Lower leg skin (tissue), 4 donors: ENCODE measurements at places on chromosomes 6 and 20.

DNA sequence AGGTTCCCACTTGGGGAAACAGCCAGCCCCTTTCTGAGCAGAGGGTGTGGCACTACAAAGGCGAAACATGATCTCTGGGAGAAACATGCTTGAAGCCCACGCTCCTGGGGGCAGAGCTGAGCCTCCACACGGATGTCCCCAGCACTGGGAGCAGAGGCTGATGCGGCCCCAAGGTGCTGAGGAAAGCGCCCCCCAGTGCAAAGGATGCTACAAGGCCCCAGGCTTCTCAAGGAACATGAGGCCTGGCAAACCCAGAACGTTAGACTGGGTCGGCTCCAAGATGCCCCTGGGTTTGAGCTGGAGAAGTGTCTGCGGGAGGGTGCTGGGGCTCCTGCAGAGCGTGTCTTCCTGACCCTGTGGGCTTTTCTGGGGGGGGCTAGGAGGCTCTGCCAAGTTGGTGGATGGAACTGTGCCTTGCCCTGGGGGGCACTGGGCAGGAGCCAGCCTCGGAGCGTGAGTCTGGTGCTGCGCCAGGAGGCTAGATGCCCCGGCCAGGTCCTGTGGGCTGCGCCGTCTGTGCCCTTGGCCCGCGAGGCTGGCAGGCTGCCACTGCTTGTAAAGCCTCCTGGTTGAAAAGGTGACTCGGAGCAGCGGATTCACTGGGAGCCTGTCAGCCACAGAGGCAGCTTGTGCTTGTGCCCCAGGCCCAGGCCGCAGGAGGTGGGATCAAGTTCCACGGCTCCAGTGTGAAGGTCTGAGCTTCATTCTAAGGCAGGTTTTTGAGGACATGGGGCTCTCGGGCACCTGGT is 8.1 kb downstream of the SYNJ2 start:
- DNase-seq: no peak

DNA sequence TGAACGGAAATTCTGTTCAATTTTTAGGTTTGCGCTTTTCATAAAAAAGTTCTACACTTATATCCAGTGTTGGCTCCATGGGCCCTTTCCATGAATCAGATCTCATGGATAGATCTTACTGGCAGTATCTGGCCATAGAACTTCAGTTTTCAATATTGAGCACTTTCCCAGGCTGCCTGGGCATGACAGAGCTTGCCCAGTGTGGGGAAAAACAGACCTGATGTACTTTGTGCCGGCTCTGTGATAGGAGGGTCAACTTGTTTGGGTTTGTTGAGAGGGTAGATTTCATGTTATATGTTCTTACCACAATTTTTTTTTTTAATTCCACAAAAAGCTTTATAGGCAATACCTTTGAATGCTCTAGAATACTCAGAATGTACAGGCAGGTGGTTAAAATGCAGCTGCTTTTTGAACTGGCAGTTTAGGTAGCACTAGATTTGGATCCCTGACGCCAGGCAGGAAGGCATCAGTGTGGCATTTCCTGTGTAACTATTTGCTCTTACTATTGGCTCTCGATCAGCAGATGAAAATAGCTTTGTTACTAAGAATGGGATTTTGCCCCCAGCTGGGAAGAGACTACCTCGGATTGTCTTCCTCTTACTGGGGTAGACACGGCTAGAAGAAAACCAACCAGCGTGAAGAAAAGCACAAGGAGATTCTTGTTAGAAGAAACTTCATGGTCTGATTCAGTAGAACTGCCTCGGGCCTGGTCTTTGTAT is 404.9 kb upstream of the SOX4 start:
- DNase-seq: no peak

DNA sequence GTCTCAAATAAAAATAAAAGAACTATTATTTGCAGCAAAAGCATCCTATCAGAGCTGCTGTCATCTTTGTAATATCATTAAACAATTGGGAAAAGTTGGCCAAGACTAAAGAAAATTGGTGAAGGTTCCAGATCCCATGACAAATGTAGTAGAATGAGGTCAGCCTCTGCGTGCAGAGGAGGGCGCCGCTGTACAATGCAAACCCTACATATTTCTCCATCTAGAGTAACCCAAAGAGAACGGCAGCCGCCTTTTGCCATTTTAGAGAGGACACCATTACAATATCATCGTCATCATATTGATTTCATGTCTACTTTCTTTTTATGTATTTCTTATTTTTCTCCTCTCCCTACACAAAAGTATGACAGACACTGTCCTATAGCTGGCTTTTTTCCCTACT is 59.5 kb downstream of the ZMYND8 start:
- no peak for DNase-seq

- DNase-seq: no peak
Observed at GRCh38 chr6:140572867-140573266, 1198.4 kb upstream of the CITED2 start.

- DNase-seq: no peak
Observed at GRCh38 chr6:137496368-137496767, 2.2 kb upstream of the OLIG3 start.

DNA sequence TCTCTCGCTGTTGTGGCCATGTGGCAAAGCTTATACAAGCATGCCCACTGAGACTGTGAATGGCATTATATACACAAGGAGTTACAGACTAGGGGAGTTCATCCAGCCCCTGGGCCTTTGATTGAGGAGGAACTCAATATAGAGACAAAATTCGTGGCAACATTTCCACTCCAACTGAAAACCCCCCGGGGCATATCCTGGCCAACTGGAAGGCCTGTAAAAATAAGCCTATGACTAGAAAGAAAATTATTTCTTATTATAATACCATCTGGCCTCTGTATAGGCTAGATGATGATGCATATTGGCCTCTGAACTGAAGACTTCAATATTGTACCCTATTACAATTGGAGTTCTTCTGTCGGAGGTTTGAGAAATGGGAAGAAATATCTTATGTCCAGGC is 175.5 kb upstream of the GJE1 start:
- DNase-seq: no peak

DNA sequence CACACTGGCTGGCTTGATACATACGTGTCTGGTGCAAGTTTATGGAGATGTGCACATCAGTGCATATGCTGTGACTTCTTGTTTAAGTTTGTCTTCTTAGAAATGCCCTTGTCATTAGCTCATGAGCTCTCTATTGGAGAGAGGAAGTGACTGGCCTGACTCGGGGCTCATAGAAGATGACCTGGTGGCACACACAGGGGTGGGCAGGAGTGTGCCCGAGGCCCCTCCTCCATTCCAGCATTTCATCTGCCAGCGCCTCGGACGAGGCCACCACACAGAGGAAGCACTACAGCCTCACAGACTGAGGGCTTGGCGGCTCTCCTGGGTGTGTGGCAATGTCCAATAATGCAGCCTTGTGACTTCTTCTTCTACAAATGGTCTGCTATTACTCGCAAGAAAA is 109.7 kb downstream of the FAM120B start:
- DNase-seq: no peak

GRCh38 chr20:40583205-40583604 is 105.8 kb downstream of the MAFB start:
- no peak for DNase-seq

GRCh38 chr20:5526516-5526915 is 209.8 kb upstream of the PROKR2 start:
- no peak for DNase-seq

- DNase-seq: no peak
Observed at GRCh38 chr20:10495173-10495572, 60.1 kb downstream of the SLX4IP start.

- DNase-seq: no peak
Observed at GRCh38 chr6:34667481-34668238, 28.9 kb downstream of the ILRUN start.

- peak; percentile 63 for DNase-seq
Observed at GRCh38 chr6:20877008-20877937, 343.0 kb downstream of the CDKAL1 start.

GRCh38 chr6:13253272-13253671 is 75.1 kb downstream of the TBC1D7 start:
- no peak for DNase-seq

- DNase-seq: no peak
Observed at GRCh38 chr20:14355791-14356190, 18.4 kb upstream of the FLRT3 start.

DNA sequence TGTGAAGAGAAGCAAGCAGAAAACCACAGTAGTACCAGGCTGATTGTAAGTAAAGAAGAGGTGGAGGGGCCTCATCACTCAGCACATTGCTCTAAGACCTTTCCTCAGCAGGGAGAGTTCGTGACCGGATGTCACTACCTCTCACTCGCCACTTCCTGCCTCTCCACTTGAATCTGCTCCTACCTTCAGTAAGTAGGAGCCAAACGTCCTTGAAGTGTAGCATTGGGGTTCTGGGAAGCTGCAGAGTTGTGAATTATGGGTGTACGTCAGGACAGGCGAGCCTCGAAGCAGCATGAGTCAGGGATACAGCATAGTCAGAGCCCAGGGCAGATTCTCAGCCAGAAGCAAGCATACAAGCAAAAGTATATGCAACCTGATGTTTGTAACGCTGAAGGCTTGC is 224.9 kb downstream of the PHACTR1 start:
- no peak for DNase-seq

- no peak for DNase-seq
Observed at GRCh38 chr6:109121411-109121810, 26.1 kb downstream of the CEP57L1 start.

- DNase-seq: peak; percentile 80
Observed at GRCh38 chr20:22795871-22796270, 211.5 kb upstream of the FOXA2 start.

DNA sequence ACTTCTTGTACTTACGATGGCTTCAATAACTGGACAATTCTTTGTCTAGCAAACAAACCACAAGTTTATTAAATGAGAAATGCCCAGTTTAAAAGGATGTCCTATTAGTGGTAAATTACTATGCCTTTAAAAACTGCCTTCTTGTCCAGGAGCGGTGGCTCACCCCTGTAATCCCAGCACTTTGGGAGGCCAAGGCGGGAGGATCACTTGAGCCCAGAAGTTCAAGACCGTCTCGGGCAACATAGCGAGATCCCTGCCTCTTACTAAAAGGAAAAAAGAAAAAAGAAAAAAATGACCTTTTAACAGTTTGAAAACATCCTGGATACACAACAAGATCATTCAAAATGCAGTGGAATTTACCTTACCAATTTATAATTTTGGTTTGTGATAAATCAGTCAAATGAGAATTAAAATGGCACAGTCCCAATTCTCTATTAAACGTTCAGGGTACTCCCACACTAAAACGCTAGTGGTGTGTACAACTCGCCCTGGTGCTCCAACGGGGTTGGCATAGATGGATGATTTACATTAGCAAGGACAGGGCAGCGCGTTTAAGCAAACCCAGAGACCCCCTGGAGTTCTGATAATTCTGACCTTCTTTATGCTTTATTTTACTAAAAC is 2.3 kb downstream of the ZBTB2 start:
- DNase-seq: no peak

- DNase-seq: peak; percentile 53
Observed at GRCh38 chr6:40348591-40348990, 238.6 kb downstream of the LRFN2 start.

- DNase-seq: peak; percentile 58
Observed at GRCh38 chr6:167212713-167213005, 54.9 kb upstream of the GPR31 start.

GRCh38 chr6:118968416-118968815 is 33.5 kb upstream of the MCM9 start:
- no peak for DNase-seq

DNA sequence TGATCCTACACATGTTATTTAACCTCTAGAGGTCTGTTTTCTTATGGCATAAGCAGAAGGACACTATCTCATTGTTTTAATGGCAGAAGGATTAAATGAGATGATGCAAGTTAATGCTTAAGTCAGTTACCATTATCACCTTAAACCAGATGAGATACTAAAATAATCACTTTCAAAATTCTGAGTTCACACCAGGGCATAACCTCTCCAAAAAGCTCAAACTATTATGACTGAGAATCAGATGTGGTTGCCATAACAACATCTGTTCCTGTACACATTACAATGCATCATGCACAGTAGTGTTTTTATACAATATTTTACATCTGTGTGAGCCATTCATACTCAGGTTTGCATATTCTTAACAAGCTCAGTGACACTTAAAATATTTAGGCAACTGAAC is 10.2 kb downstream of the ADNP start:
- DNase-seq: no peak

DNA sequence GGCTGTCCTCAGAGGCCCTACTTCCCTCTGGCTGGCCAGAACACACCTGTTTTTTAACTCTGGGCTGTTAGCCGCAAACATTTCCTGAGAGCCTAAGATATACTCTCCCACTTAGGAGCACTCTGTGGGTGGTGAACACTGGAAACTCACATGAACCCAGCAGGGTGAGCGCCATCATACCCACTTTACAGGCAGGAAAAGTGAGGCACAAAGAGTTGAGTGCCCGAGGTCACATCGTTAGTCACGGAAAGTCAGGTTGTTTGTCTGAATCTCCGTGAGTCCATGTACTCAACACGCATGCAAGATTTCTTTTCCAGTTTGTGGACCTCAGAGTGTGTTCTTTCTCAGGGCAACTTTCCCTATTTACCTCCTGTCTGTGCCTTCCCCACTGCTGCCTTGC is 1.9 kb downstream of the BAK1 start:
- DNase-seq: no peak

DNA sequence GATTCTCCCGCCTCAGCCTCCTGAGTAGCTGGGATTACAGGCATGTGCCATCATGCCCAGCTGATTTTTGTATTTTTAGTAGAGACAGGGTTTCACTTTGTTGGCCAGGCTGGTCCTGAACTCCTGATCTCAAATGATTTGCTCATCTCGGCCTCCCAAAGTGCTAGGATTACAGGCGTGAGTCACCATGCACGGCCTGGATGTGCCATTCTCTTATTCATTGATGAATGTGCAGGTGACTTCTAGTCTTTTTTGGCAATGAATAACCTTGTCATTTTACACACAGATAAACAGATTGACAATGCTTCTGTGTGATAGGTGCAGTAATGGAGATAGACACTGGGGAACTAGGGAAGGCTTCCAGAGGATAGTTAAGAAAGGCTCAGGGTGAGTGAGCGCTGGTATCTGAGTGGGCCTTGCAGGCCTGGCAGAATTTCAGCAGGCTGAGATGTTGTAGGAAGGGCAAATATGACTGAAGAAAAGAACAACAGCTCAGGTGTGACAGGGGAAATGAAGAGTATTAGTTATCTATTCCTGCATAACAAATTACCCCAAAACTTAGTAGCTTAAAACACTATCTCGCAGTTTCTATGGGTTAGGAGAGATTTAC is 23.3 kb downstream of the PPARD start:
- no peak for DNase-seq

DNA sequence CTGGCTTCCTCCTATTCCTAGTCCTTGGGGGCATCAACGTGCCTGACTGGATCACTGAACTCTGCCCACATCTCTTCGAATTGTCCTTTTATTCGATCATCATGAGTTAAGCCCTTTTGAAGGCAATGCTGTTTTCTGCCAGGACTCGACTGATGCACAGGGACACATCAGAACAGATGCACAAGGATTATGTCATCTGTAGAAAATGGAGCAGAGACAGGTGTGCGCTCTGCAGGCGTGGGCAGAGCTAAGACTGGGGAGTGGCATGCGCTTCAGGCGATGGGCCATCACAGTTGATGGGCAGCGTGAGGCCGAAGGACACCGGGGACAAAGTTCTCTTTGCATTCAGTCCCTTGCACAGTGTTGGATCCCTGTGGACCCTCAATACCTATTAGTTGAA is 13.1 kb downstream of the GABRR1 start:
- no peak for DNase-seq
